ENCODE measurements at places on chromosomes 13 and 19.

DNA sequence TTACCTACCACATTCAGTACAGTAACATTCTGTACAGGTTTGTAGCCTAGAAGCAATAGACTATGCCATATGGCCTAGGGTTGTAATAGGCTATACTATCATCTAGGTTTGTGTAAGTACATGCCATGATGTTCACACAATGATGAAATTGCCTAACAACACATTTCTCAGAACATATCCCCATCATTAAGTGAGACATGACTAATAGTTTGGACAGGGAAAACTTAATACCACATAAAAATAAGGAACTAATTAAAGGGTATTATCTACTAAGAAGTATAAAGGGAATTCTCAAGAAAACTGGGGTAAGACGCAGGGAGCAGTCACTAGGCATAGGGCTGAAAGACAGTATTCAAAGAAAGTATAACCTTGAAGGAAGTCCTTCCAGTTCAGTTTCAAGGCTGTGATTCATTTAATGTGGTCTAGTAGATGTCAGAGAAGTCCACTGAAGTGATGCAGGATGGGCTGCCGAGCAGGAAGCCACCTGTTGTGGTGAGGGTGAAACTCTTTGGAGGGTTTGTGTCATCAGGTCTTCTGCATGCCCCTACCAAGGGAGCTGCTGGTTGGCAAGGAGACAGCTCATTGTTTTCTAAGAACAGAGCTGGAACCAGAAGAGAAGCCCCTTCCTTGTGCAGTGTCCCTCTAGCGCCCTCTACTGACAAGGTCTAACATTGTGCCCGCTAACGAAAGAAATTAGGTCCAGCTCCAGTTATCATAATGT, 122.9 kb downstream of the OLFM4 start:
- no peak overlapping the region for H3K4me3 ChIP-seq
- H3K4me1 ChIP-seq, result no peaks in the 10 kb centered on the region
- DNase-seq, result peak; percentile 17
- H3K27ac ChIP-seq, result no peak overlapping the region
- H3K27me3 ChIP-seq, result peaks cover 10% of the 10 kb centered on the region

- H3K36me3 ChIP-seq, result no peaks in the 10 kb centered on the region
- no peak overlapping the region for H3K4me3 ChIP-seq
- H3K4me1 ChIP-seq, result no peaks in the 10 kb centered on the region
- no peaks in the 10 kb centered on the region for H3K27me3 ChIP-seq
These were observed 106.4 kb downstream of the AKAP11 start for GRCh38 chr13:42378383-42378780.

- H3K36me3 ChIP-seq, result no peaks in the 10 kb centered on the region
- H3K27me3 ChIP-seq, result no peaks in the 10 kb centered on the region
- H3K4me1 ChIP-seq, result no peaks in the 10 kb centered on the region
- no peak overlapping the region for H3K4me3 ChIP-seq
- no peak overlapping the region for H3K27ac ChIP-seq
These were observed 352.5 kb upstream of the ATXN8OS start for GRCh38 chr13:69755101-69755500.

GRCh38 chr19:27714857-27715256, 1498.1 kb downstream of the UQCRFS1 start:
- H3K27me3 ChIP-seq, result no peaks in the 10 kb centered on the region
- no peak overlapping the region for H3K4me3 ChIP-seq
- no peak overlapping the region for H3K27ac ChIP-seq
- no peaks in the 10 kb centered on the region for H3K36me3 ChIP-seq

- DNase-seq, result no peak
- H3K27me3 ChIP-seq, result no peaks in the 10 kb centered on the region
- peaks cover 3% of the 10 kb centered on the region for H3K36me3 ChIP-seq
- peak overlapping the region; percentile 84 for H3K27ac ChIP-seq
- peak overlapping the region; percentile 62 for H3K4me3 ChIP-seq
These were observed 1.7 kb downstream of the DMPK start for GRCh38 chr19:45780448-45781213.

GRCh38 chr19:17138937-17139598, 63.5 kb downstream of the MYO9B start:
- H3K27me3 ChIP-seq, result no peaks in the 10 kb centered on the region
- DNase-seq, result peak; percentile 78
- H3K36me3 ChIP-seq, result no peaks in the 10 kb centered on the region
- peaks cover 38% of the 10 kb centered on the region for H3K4me1 ChIP-seq
- H3K4me3 ChIP-seq, result no peak overlapping the region
- H3K27ac ChIP-seq, result peak overlapping the region; percentile 81

GRCh38 chr13:32669030-32669646, 82.9 kb downstream of the PDS5B start:
- DNase-seq, result no peak
- H3K4me3 ChIP-seq, result no peak overlapping the region
- no peaks in the 10 kb centered on the region for H3K36me3 ChIP-seq

- no peak overlapping the region for H3K4me3 ChIP-seq
- H3K36me3 ChIP-seq, result no peaks in the 10 kb centered on the region
- no peaks in the 10 kb centered on the region for H3K27me3 ChIP-seq
These were observed 515.4 kb downstream of the DCT start for GRCh38 chr13:93964146-93964512.

- no peaks in the 10 kb centered on the region for H3K36me3 ChIP-seq
- H3K27me3 ChIP-seq, result no peaks in the 10 kb centered on the region
- H3K4me3 ChIP-seq, result no peak overlapping the region
- peaks cover 6% of the 10 kb centered on the region for H3K4me1 ChIP-seq
These were observed 24.8 kb upstream of the SLC1A5 start for GRCh38 chr19:46812977-46813838.

- no peaks in the 10 kb centered on the region for H3K27me3 ChIP-seq
- H3K4me3 ChIP-seq, result no peak overlapping the region
- H3K36me3 ChIP-seq, result peaks cover 60% of the 10 kb centered on the region
- no peak overlapping the region for H3K27ac ChIP-seq
- DNase-seq, result no peak
- H3K4me1 ChIP-seq, result peaks cover 10% of the 10 kb centered on the region
These were observed 3.5 kb downstream of the COPE start for GRCh38 chr19:18915639-18916038.

DNA sequence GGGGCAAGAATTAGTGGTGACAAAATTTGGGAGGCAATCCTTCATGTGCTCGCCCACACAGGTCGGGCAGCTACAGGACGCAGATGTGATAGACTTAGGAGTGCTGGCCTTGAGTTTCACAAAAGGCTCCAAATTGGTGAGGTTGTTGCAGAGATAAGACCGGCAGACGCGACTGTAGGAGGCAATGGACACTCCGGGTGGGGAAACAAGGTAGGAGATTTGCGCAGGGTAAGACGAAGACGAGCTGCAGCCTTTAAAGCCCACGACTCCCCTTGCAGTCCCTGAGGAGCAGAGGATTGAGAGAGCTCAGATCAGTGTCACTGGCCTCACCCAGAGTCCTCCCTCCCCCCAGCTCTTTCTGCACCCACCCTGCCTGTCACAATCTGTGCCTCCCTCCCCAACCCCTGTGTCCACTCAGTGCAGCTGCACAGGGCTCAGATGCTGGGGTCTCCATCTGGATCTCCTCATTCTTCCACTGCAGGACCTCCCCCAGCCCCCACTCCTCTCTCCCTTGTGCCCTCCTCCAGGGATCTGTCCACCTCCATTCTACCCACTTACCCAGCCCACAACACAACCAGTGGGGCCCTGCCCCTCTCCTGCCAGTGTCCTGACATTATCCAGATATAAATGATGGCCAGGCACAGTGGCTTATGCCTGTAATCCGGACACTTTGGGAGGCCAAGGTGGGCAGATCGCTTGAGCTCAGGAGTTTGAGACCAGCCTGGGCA, 6.3 kb downstream of the LYPD4 start:
- no peaks in the 10 kb centered on the region for H3K4me1 ChIP-seq
- H3K27ac ChIP-seq, result no peak overlapping the region
- H3K36me3 ChIP-seq, result no peaks in the 10 kb centered on the region
- no peak overlapping the region for H3K4me3 ChIP-seq
- no peak for DNase-seq

DNA sequence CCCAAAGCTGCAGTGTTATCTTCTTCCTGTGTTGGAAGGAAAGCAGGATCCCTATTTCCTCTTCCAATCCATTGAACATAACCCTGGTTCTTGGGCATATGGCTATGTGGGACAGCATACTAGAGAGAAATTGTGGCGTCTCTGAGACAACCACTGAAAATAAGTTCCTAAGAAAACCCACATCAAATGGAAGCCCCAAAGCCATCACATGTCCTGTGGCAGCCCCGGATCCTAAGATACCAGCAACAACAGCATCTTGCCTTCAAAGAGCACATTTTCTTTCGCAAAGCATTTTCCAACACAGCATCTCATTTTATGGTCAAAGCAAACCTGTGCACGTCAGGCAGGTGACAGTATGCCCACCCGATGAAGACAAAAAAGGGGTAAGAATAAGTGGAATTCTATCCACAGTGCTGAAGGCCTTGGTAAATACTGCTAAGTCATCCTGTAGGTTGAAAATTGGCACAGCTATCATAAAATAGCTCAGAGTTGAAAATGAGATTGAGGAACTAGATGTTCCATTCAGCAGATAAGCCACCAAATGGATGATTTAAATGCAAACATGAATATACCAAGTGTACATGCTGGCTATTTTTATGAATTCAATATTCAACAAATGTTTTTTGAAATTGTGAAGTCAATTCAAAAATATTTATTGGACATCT, 232.2 kb downstream of the DLEU7 start:
- H3K27ac ChIP-seq, result no peak overlapping the region
- DNase-seq, result no peak
- no peaks in the 10 kb centered on the region for H3K36me3 ChIP-seq
- H3K4me3 ChIP-seq, result no peak overlapping the region
- H3K27me3 ChIP-seq, result no peaks in the 10 kb centered on the region

DNA sequence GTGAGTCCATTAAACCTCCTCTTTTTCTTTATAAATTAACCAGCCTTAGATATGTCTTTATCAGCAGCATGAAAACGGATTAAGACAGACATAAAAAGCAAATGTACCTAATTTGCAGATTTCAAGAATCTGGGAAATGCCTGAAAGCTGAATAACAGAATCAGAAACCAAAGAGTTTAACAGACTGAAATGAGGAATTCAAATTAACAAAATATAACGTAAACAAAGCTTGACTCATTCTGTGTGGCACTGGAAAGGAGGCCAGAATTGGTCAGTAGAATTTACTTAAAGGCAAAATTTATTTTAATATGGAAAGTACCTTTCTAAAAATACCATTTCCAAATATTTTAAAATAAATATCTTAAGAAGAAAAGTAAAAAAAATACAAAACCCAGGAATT, 540.6 kb upstream of the HTR2A start:
- no peak for DNase-seq
- no peak overlapping the region for H3K4me3 ChIP-seq
- H3K27ac ChIP-seq, result no peak overlapping the region
- no peaks in the 10 kb centered on the region for H3K4me1 ChIP-seq
- H3K36me3 ChIP-seq, result no peaks in the 10 kb centered on the region

DNA sequence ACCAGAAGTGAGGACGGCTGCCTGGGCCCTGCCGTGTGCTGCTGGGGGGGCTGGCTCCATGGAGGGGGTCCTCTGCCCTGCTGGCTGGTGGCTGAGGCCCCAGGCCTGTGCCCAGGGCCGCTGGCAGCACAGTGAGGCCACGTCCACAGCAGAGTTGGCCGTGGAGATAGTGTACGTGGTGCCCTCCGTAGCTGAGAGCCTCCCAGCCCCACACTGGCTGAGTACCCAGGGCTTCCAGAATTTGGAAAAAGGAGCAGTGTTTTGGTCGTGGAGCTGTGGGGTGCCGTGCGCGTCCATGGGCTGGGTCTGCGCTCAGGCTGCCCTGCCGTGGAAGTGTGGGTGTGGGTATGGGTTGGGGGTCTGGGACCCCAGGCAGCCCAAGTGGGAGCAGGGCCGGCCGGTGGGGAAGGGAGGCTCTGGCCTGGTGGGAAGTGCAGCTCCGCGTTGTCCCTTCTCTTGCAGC, 5.9 kb downstream of the PTBP1 start:
- peaks cover 67% of the 10 kb centered on the region for H3K36me3 ChIP-seq
- no peak for DNase-seq
- H3K27ac ChIP-seq, result peak overlapping the region; percentile 92
- peaks cover 69% of the 10 kb centered on the region for H3K4me1 ChIP-seq
- no peaks in the 10 kb centered on the region for H3K27me3 ChIP-seq

GRCh38 chr19:18290302-18291018, 9.0 kb upstream of the JUND start:
- H3K4me1 ChIP-seq, result peaks cover 27% of the 10 kb centered on the region
- no peaks in the 10 kb centered on the region for H3K36me3 ChIP-seq
- no peak overlapping the region for H3K4me3 ChIP-seq
- H3K27me3 ChIP-seq, result no peaks in the 10 kb centered on the region

GRCh38 chr19:35822579-35822978, 9.9 kb upstream of the PRODH2 start:
- no peak for DNase-seq
- no peaks in the 10 kb centered on the region for H3K36me3 ChIP-seq
- peaks cover 58% of the 10 kb centered on the region for H3K27me3 ChIP-seq
- no peak overlapping the region for H3K4me3 ChIP-seq
- no peak overlapping the region for H3K27ac ChIP-seq

DNA sequence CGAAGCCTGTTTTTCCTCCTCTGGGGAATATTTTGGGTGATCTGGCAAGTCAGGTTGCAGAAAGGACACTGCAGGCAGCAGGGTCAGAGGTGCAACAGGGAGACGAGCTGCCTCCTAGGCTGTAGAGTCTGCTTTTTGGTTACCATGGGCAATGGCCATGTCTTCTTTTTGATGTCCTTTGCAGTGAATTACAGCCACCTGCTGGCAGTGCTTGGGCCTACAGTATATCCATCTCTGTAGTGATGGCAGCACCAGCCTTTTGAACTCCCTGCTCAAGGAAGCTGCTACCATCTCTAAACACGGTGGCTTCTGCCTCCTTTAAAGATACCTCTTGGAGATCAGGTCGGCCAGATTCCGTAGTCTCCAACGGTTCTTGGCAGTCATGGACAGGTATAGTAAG, 73.9 kb downstream of the WTIP start:
- no peak for DNase-seq
- H3K36me3 ChIP-seq, result no peaks in the 10 kb centered on the region
- no peak overlapping the region for H3K4me3 ChIP-seq
- H3K27ac ChIP-seq, result no peak overlapping the region
- no peaks in the 10 kb centered on the region for H3K4me1 ChIP-seq

GRCh38 chr13:78102741-78103140, 184.1 kb upstream of the EDNRB start:
- no peak overlapping the region for H3K4me3 ChIP-seq

Measured in heart right ventricle (tissue), 16 donors.